Progenitor cell of endocrine pancreas (in vitro differentiated cells): ENCODE measurements at places on chromosomes 6 and 20.

DNA sequence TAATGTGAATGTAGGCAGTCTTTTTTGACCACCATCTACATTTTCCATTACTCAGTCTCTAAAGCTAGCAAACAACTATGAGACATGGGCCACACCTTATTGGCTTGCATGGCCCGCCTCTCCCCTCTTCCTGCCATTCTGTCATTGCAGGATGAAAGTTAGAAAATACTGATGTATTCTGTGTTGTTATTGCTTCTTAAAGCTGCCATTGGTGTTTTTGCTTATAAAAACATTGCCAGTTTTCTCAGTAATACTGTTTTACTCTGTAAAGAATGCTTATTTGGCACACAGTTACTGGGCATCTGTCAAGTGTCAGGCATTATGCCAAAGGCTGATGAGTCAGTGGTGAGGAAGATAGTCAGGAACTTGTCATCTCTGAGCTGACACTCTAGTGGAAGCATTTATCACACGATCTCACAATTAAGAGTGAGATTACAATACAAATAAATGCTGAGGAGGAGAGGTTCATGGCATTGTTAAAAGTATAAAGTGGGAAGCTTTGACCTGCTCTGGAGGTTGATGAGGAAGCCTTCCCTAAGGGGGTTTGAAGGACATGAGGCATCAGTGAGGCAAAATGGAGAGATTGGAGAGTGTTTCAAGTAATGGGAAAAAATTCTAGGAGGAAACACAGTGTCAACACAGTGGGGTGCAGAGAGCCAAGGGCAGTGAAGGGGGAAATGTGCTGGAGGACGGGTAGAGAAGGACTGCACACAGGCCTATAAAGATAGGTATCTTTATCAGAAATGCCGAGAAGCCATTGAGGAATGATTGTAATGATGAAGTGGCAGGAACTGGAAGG is 14.7 kb downstream of the KLHL32 start:
- no peak for DNase-seq

DNA sequence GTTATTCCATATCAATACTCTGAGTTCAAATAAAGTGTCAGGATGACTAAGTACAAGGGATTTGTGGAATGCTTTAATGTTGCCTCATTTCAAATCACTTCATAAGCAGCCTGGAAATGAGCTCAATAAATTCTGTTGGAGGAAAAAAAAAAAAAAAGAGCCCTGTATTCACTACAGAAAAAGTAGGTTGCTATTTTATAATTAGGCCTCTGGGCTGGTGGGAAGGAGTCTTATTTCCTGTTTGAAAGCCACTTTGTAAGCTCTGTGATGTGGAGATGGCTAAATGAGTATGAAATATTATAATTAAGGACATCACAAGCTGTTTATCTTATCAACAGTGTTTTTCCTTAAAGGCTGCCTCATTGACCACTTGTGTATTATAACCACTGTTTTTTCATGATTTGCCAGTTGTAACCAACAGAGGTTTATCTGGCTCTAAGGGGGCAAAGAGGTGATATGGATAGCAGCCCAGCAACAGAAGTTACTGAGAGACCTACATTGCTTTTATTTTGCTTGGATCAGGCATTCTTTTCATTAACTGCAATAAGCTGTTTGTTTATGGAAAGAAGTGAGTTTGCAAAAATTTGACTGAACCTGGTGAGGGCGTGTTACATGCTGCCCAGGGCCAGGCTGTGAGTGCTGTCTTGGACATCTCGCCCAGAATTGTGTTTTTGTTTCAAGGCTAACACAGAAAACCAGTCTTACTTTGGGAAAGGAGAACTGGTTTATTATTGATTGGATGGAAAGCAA is 563.3 kb upstream of the MAP3K7 start:
- DNase-seq: no peak

- DNase-seq: no peak
Observed at GRCh38 chr6:124203812-124204167, 400.1 kb downstream of the NKAIN2 start.

DNA sequence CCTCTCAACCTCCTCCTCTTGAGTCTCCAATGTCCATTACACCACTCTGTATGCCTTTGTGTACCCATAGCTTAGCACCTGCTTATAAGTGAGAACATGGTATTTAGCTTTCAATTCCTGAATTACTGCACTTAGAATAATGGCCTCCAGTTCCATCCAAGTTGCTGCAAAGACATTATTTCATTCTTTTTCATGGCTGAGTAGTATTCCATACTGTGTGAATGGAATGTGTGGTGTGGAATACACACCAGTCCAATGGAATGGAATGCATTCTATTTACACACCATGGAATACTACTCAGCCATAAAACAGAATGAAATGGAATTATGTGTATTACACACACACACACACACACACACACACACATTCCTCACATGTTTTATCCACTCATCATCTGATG is 116.1 kb downstream of the BACH2 start:
- no peak for DNase-seq

DNA sequence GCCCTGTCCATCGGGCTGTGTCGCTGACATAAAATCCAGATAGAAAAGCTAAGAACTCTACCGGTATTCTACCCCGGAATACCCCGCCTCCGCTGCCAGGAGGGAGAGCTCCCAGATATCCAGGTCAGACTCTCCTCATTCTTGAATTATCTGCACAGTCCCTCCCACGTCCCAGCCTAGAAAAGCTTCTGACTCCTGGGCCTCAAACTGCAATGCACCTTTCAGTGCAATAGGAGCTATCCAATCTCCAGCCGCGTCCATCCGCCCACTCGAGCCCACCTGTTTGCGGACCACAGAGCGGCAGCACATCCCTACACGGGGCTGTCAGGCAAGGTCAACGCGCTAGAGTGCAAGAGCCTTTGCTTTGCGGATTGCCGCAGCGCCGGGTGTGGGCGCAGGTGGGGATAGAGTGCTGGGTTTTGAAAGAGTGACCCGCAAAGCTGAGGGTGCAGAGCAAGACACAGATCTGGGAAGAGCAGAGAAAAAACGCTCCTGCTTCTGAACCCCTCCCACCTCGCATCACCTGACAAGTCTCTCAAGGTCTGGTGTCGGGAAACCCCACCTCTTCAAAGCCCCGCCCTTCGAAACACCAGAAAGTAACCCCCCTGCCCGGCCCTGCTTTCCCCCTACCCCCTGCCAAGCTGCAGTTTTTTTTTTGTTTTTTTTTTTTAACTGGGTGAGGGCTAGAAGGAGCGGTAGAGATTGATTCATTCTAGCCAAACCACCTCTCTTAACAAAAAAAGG is 1.3 kb downstream of the TAPBP start:
- DNase-seq: no peak

GRCh38 chr6:13810688-13811446 is 3.5 kb downstream of the MCUR1 start:
- no peak for DNase-seq

DNA sequence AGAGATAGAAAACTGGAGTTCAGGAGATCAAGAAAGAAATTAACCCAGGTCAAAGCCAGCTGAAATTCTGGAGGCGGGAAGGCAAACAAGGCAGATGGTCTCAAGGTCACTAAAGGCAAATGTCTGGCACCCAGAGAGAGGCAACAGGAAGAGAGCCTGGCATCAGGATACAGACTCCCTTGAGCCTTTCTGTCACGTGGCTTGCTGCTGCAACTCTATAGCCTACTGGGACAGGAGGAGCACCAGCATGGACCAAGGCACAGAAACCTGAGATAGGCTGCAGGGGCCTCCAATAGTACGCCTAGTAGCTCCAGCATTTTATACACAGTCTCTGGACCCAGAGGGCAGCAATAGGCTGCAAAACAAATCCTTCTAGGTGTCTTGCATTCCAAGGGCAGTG is 75.1 kb downstream of the SEL1L2 start:
- no peak for DNase-seq

DNA sequence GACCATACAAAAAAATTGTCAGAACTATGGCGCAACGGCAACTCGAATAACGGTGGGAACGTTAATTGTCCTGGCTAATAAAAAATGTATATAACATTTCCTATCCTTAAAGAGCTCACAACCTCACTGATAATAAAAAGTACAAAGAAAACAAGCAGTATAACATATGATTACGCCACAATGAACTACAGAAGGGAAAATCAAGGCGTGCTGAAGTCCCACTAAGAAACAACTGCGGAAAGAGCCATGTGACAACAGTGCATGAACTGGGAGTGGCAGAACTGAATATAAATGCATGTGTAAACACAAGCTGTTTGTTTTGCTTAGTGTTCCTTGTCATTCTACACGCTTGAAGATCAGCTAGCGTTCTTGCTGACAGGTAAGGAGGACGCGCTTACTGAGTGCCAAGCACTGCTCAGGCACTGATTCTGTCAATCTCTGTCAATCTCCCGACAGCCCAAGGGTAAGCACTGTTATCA is 466 bp upstream of the PSMB1 start:
- no peak for DNase-seq

DNA sequence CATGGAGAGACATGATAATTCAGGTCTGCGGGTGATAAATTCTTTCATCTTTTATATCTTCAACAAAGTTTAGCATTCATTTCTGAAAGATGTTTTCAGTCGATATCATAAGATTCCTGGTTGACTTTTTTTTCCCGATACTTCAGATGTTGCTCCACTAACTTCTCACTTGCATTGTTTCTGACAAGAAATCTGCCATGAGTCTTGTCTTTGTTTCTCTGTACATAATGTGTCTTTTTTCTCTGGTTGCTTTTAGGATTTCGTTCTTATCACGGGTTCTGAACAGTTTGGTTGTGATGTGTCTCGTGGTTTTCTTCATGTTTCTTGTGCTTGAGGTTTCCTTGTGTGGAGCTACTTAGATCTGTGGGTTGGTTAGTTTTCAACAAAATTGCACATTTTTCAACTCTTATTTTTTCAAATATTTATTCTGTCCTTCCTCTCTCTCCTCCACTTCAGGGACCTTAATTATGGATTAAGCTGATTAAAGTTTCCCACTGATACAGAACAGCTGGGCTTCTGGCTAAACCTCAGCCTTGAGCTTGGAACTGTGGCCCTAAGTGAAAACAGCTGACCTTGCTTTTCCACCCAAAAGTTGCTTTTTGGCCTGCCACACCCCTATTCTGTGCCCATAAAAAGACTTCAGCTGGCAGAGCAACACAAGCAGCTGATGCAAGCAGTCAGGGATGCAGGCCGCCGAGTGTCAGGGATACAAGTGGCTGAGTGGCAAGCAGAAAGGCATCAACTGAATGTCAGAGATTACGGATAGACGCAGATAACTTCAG is 97.9 kb upstream of the SNX9 start:
- no peak for DNase-seq

DNA sequence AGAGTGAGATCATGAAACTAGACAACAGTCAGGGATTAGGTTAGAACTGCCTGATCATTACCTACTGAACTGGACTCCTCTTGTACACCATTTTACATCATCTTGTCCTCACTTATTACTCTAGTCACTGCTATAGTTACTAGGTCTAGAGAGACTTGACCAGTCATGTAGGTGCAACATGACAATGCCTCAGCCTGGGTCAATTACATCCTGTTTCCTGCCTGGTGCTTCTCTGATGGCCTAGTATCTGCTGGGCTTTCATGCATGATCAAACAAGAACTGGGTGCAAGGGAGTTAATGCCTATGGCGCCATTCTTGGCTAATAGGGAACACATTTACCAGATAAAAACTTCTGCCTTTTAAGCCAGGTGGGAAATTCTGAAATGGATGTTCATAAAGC is 39.2 kb upstream of the MMS22L start:
- no peak for DNase-seq

DNA sequence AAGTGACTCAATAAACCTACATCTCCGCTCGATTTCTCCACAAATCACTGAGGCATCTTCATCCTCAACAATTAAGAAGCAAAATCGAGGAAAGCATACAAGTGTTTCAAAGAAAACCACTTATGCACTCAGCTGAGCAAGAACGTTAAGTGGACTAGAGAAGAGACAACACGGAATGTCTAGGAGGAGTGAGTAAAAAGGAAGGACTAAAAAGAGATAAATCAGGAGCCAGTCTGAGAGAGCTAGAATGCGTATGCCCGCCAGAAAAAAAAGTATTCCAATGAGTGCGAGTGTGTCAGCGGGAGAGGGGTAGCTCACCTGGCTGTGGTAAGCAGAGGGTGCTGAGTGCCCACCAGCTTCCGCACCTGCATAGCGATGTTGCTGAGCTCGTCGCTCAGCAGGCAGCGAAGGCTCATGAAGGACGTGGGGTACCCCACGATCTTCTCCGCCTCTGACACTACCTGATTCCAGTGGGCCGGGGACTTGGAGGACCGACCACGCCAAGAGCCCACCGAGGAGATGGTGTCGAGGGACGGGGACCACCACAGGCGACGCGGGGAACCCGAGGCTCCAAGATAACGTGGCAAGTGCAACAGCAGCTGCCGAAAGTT is 587 bp downstream of the PDSS2 start:
- DNase-seq: peak; percentile 25

DNA sequence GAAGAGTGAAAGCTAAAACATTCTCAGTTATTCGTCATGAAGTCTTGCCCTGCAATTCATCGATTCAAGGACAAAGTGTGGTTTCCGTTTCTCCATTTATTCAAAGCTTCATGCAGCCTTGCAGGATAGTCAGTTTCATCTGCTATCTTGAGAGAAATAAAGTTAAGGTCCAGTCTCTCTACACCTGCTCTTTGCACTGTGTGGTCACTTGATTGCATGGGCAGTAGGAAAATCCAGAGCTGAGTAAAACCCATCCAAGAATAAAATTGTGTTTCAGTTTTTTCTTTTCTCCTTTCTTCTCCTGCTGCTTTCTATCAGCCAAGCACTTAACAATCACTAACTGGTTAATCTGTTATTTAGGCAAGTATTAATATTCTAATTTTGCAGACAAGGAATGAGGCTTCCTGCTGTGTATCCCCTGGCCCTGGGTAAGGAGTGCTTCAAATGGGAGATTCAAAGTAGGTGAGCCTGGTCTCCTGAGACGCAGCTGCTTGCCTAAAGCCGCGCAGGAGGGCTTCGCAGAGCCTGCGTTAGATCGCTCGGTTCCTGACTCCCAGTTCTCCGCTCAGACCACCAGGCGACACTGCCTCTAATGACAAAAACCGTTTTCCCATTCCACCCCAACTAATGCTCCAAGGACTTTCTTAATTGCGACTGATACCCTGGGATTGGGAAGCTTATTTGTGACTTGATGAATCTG is 808.3 kb downstream of the TFAP2A start:
- no peak for DNase-seq

- no peak for DNase-seq
Observed at GRCh38 chr20:57619051-57619831, 985 bp downstream of the ZBP1 start.

- no peak for DNase-seq
Observed at GRCh38 chr20:3784216-3784853, 2.2 kb downstream of the CENPB start.

- no peak for DNase-seq
Observed at GRCh38 chr6:109644131-109644530, 46.9 kb downstream of the AK9 start.

- DNase-seq: no peak
Observed at GRCh38 chr6:16849280-16849987, 88.2 kb upstream of the ATXN1 start.

DNA sequence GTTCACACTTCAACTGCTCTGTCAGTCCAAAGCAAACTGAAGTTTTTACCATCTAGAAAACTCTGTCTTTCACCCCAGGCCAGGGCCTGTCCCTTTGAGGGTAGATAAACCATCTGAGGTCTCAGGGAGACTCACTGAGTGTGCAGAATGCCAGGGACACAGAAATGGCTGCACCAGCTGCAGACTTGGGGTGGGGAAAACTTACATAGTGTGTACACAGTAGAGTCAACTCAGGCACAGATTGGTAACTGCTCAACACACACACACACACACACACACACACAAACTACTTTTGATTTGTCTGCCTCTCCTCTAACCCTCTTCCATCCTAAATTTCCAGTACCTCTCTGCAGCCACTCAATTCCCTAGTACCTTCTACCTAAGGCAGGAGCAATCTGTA is 374.9 kb upstream of the JAG1 start:
- no peak for DNase-seq

GRCh38 chr6:6712449-6713403 is 124.2 kb downstream of the LY86 start:
- no peak for DNase-seq

GRCh38 chr6:37698264-37699137 is 818 bp upstream of the MDGA1 start:
- DNase-seq: peak; percentile 42
